ENCODE measurements at places on chromosomes 3 and 15. TPM values are rescaled to one million over a fixed set of nuclear protein-coding genes. Genes with fewer than 3 reads are reported as not detected.

DNA sequence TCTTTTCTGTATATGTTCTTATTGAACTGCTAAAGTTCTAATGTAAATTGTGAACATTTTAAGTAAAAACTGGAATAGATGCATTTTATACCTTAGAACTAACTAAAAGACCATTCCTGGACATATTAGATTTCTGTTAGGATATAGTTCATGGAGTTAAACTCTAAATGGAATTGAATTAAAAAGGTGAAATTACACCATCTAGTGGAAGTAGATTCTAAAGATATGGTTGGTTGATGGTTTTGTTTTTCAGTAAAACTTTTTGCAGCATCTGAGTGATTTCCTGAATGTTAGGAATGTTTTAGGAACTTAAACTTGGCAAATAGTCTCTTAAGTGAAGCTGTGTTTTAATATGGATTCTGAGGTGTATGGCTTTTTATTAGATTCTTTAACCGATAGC, 96.8 kb downstream of the SLMAP start:
- DNase-seq = peak; percentile 49

DNA sequence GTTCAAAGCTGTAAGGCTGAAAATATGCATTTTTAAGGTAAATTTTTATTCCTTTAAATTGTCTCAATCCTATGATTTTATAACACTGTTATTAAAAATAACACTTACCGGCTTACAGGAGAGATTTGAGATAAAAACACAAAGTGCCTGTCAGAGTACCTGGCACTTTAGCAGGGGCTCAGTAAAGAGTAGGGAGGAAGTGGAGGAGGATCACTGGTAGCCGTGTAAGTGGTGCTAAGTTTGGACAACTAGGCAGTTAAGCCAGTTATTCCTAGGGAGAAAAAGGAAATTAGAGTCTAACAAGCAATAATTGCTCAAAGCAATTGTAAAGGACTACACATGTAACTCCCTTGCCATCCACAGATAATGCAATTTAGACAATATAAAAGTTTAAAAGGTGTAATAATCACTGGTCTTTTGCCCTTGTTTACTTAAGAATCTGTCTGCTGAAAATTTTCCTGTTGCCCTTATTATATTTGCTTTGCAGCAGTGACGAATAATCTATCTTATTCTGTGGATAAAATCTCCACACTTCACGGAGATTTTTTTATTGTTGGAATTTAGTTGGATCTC, 204.8 kb downstream of the CDIN1 start:
- no peak for DNase-seq

GRCh38 chr3:5198986-5199731, 11.7 kb downstream of the EDEM1 start:
- DNase-seq = no peak

- no peak for DNase-seq
Measured at GRCh38 chr3:196918968-196919367, 23.4 kb downstream of the NCBP2 start.

- no peak for DNase-seq
Measured at GRCh38 chr3:74506246-74506645, 108.2 kb downstream of the CNTN3 start.

DNA sequence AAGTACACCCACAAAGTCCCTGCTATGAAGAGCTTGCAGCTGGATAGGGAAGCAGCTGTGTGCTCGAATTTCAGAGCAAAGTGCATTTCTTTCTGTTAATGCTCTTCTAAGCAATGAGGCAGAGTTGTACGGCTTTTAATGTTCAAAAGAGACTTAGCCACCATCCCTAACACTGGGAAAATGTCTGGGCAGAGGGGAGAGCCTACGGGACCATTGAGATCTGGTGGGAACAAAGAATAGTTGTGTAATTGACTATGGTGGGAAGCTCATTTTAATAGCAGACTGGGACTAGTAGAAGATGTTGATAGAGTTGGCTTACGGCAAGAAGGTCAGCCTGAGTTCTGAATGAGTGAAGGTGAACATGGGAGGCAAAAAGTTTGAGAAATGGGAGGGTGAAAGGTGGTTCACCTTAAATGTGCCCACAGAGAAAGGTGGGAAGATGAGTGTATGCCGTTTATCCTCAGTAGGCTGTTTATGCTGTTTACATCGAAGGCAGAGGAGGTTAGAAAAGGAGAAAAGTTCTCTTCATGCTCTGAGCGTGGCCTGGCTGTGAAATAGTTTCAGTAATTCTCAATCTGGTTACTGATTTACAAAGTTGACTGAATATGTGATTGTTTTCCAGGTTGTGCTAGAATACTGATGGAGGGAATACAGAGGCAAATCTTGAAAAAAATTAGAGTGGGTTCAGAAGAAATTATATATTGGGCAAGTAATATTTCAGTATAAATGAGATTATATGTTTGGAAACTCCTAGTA, 22.9 kb upstream of the UTS2B start:
- DNase-seq = no peak

- no peak for DNase-seq
Measured at GRCh38 chr3:85007195-85008094, 48.7 kb downstream of the CADM2 start.

Gene ZMAT3
- total RNA-seq = 8.1 TPM

Gene BCHE
- total RNA-seq = 47.8 TPM

- DNase-seq = no peak
Measured at GRCh38 chr3:14057701-14058100, 67.0 kb downstream of the CHCHD4 start.

DNA sequence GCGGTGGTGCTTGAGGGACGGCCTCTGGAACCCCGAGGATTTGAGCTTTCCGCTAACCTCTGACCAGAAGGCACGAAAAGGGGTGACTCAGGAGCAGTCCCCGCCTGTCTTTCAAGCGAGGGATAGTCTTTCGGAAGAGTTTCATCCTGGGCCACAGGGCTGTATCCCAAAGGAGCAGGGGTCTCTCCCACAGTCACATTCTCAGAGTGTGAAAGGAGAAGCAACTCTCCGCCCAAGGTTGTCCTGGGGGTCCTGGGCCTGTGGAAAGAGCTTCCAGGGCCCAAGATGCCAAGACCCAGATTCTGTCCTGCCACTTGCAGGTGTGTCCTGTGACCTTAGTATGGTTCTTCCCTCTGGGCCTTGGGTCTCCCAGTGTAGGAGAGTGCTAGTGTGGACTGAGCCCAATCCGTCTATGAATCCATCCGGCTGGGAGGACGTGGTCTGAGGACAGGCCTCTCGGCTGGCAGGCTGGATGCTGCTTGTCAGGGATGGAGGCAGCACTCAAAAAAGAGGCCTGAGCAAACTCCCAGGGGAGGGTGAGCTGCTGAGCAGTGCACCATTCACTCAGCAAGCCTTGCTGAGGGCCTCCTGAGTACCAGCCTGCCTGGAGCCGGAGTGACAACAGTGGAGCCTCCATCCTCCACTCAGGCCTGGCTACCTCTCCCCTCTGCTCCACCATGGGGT, 1.6 kb upstream of the DUSP7 start:
- no peak for DNase-seq

- no peak for DNase-seq
Measured at GRCh38 chr3:83093222-83093572, 1331.8 kb upstream of the GBE1 start.

Gene ZBTB47
- total RNA-seq = 8.6 TPM

DNA sequence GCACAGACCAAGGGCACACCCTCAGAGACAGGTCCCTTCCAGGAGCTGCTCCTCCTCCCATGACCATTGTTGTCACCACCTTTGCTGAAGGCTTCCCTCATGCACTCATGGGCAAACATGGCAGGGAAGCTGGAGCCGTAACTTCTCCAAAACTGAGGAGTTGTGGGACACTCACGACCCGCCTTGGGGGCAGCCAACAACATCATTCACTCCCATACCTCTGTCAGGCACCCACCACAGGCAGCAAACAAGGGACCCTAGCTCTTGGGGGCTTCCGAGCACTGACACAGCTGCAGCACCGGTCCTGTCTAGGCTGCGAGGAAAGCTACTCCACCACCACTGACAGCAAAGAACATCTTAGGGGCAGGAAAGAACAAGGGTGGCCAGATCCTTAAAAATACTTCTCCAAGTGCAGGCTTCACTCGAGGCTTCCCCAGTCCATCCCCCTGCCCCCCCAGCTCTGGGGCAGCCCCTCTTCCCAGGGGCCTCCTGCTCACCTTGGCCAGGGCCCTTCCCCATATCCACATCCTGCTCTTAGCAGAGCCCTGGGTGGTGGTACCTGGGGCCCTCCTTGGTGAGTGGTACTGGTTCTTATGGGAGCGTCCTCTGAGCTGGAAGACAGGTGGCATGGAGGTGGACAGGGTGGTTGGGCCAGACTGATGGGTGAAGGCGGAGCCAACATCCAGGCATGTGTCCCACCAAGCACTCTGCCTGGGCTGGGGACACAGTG, 28.0 kb upstream of the DUSP7 start:
- no peak for DNase-seq

DNA sequence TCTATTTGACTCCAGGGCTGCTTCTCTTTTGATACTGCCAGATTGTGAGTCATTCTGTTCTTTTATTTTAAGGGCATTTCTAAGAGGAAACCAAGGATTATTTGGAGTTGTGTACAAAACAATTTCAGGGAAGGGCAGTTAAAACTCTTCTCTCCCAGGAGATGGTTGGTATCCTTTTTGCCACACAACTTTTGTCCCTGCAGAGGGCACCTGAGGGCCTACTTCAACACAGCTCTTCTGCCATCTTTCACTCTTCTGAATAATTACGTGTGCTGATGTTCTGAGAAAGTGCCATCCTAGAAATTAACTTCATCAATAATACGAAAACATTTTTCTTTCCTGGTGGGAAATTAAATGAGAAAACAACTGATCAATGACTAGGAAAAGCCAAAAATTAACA, 75.7 kb upstream of the GADL1 start:
- no peak for DNase-seq

GRCh38 chr15:76349301-76350070, 12.9 kb downstream of the ISL2 start:
- no peak for DNase-seq

Gene GRIP2
- total RNA-seq = 1.2 TPM

Gene TIMP4
- 17.2 TPM for total RNA-seq

DNA sequence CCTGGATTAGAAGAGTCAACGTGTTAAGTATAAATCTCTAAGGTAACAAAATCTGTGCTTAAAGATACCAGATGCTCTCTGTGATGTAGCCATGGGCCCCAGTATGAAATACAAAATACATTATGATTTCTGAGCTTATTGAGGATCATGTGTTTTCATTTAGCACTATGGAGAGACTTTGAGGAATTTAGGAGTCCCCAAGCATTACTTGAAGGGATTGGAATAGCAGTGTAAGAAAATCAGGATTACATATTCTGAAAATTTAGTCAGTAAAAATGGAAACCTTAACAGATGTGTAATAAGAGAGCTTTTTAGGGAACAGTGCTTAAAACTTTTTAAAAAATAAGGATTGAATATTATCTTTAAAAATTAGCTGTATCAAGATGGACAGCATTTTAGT, 35.5 kb downstream of the ECT2 start:
- no peak for DNase-seq

DNA sequence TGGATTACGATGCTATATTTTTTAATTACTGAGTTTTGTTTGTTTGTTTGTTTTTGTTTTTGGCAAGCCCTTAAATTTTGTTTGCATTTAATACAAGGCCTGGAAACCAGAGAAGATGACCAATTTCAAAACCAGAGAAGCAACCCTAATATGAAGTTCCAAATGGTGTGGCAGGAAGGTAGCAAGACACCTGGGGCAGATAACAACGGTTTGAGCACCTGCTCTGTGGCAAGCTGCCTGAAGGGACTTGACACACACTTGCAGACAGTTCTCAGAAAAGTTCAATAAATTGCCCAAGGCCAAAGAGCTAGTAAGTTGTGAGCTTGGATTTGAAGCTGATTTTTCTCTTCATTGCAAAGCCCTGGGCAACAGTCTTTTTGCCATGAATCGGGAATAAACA, 151.2 kb upstream of the UBE2E1 start:
- no peak for DNase-seq

DNA sequence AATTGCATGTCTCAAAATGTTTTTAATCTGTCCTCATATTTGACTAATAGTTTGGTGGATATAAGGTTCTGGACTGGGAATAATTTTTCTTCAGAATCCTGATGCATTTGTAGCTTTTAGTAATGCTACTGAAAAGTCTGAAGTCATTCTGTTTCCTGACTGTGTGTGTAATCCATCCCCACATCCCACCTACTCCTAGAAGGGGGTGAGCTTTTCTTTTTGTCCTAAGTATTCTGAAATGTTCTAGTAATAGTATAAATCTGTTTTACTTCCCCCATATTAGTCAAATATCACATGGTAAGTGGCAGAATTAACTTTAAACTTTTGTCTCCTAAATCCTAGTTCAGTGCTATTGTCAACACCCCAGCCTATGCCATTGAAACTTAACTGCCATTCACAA, 162.8 kb downstream of the GREM1 start:
- DNase-seq = no peak

DNA sequence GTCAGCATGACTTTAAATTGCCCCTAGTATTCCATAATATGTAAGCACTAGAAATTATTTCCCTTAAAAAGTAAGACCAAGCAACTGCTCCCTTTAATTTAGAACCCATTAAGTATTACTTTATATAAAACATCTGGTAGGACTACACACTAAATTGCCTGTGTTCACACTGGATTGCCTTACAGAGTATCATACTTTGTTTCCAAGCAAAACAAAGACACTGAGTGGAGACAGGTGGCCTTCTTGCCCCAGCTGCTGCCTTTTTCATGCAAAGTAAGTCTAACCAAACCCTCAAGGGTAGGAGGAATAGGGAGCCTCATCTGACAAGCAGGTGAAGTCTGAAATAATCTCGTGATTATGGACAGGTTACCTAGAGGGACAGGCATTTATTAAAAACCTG, 87.3 kb downstream of the PEX5L start:
- peak; percentile 36 for DNase-seq

DNA sequence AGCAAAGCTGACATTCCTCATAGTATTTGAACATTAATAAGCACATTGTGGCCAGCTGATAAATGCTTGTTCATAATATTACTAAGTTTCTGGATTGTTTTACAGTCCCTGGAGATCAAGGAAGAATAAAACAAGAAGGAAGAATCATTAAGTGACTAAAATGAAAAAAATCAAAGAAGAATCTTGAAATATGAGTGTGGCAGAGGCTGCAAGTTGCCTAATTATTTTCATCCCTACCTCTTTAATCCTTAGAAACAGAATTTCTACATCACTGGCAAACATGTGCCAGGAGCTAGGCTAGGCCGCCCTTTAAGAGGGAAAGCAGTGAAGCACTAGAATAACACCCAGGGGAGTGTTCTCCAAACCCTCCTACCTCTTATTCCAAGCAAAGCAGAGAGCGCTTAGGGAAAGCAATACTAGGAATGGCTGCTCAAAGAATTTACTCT, 98.9 kb downstream of the MAGI1 start:
- no peak for DNase-seq

- no peak for DNase-seq
Measured at GRCh38 chr3:110066206-110066605, 728.9 kb upstream of the DPPA4 start.

- DNase-seq = peak; percentile 95
Measured at GRCh38 chr3:16090024-16090423, 84.5 kb upstream of the GALNT15 start.

GRCh38 chr3:63353383-63353782, 75.3 kb downstream of the SYNPR start:
- DNase-seq = no peak

Gene PARP6
- 73.9 TPM for total RNA-seq

DNA sequence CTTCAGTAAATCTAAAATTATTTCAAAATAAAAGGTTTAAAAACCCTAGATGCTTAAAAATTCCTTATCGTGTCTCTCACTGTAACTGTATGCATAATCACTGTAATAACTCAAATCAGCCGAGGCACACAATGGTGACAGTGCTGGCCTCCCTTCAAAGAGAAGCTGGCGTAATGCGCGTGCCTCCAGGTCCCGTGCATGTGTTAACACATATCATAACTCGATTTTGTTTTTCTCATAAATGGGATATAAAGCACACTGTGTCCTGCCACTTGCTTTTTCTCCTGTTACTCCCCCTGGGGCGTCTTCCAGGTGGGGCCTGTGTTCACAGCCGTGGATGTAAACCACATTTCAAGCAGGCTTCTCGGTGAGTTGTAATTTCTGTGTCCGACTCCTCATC, 56.0 kb downstream of the TPRA1 start:
- no peak for DNase-seq
